ENCODE measurements at places on chromosomes 11 and 22.

GRCh38 chr22:41444360-41445128 is 2.1 kb downstream of the TOB2 start:
- DNase-seq: peak; percentile 94

GRCh38 chr11:58887452-58887851 is 42.9 kb upstream of the GLYATL2 start:
- no peak for DNase-seq

DNA sequence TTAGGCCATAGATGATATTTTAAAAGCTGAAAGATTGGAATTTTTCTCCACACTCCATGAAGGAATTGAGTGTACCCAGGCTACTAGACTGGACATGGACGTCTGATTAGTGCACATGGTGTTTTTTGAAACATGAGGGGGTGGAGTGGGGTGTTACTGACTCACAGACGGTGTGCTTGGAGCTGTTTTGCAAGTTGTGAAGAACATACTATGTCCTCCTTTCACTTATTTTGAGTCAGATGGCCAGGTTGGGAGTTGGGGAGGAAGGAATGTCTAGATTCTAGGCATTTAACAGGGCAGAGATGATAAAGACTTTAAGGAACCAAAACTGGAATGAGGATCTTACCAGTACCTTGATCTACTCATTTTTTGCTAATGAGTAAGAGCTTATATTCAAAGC is 158.1 kb upstream of the MTNR1B start:
- no peak for DNase-seq

DNA sequence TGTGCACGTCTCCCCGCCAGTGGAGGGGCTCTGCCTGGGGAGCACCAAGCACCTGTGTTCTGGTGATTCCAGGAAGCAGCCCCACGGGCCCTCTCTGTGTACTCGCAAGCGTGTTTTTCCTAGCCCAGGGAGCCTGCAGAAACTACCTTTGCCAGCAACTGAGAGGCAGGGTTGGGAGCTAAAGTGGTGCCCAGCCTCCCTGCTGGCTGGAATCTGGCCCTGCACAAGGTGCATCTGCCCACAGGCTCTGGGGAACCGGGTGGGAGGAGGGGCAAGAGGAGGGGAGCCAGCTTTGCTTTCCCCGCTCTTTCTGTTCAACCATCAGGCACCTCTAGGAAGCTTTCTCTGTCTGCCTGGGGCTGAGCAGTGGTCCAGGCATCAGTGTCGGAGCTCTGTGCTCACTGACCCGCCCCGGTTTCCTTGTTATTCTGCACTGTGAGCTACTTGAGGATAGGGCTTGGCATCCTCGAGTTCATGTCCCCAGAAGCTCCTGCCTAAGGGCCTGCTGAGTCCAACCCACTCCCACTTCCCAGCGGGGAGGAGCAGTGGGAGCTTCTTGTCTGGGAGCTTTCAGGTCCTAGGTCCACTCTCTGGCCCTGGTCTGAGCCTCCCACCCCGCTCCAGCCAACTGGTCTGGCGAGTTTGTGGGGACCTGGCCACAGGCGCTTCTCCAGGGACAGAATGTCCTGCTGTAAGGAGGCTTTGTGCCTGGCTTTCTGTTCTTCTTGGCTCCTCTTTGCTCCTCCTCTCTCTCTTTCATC is 14.9 kb downstream of the DAGLA start:
- no peak for DNase-seq

DNA sequence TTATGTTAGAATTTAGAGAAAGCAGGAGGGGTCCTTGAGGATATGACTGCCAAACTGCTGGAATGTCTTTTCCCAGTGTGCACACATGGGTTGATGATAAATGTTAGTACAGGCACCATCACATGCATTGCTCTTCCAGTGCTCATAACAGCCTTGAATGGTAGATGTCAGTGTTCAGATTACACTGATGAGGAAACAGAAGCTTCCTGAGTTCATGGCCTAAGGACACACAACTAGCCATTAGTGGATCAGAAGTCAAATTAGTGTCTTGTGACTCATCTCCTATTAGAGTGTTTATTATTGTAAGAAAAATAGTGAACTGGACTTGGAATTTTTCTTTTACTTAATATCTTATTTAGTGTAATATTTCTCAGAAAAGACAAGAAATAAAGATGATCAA is 241.5 kb downstream of the DDX10 start:
- DNase-seq: no peak

DNA sequence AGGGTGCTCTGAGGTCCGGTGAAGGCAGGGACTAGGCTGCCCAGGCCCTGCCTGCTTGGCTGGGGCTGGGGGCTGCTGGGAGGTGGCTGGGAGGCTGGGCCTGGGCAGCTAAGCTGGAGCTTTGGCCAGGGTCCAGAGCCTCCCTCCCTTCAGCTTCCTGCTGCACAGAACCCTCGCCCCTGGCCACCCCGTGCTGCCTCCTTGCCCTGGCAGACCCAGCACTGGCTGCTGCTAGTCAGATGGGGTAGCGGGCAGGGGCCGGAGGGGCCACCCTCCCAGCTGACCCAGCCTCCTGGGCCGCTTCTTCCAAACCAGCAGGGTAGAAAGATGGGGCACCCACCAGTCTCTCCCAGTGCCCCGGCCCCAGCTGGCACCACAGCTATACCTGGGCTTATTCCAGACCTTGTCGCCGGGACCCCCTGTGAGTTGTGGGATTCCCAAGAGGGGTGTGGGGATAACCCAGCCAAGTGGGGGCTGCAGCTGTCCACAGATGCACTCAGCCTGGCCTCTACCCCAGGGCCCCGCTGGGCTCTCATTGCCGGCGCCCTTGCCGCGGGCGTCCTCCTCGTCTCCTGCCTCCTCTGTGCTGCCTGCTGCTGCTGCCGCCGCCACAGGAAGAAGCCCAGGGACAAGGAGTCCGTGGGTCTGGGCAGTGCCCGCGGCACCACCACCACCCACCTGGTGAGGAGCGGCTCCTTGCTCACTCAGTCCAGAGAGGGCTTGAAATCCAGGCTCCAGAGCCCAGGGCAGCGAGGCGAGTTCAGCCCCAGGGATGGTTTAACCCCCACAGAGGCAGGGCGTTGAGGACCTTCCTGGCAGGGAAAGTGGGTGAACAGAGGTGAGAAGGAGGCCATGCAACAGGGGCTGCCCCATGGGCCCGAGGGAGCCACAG is at the start of gene SYT8:
SYT8 (plus strand) TSS at position 212 of the 892 bp plus-strand sequence; CDS start at position 328, 116 bp downstream.
- DNase-seq: no peak

- DNase-seq: peak; percentile 49
These were observed 45.4 kb upstream of the CARS1 start for GRCh38 chr11:3102641-3102921.

Data from mesenteric fat pad (tissue), 1 donor.